ENCODE measurements at places on chromosomes 4 and X.

DNA sequence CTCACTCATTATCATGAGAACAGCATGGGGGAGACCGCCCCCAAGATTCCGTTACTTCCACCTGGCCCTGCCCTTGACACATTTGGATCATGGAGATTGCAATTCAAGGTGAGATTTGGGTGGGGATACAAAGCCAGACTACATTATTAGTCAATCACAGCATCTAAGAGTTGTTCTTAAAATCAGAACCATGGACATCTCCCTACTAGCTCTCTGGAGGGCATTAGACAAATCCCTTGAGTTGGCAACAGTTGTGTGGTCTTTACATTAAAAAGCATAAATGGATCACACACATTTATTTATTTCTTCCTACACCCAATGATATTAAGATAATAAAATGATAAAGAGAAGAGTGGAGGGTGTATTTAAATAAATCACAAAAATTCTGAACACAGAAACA lies 262.8 kb upstream of the VCX start:
- no peak for DNase-seq
- no peak overlapping the region for H3K27ac ChIP-seq
- no peaks in the 10 kb centered on the region for H3K27me3 ChIP-seq
- no peak overlapping the region for H3K4me3 ChIP-seq

DNA sequence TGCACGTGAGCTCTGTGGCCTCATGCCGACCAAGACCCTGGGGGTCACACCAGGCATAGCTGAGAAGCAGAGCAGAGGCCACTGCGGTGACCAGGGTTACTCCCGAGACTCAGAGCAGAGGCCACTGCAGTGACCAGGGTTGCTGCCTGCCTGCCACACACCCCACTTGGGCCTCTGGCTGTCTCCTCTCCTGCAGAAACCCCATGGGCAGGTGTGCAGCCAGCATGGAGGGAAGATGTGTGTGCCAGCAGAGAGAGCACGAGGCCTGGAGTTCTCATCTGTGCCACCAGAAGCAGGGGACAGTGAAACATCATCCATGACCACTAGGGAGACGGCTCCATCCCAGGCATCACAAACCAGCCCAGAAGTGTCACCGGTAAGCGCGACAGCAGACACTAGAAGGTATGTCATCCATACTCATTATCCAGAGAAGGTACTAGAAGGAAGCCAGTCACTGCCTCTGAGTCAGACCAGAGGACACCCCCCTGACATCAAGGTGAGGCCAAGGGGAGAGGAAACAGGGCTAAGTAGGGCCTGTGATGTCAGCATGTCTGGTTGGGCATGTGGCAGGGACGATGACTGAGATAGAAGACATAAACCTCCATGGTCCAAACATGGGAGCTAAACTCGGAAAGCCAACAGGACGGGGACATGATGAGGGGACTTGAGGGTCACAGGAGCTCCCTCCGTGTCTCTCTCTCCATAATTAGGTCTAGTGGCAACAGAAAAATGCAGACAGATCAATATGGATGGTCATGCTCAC lies 24.2 kb upstream of the SPON2 start:
- H3K27ac ChIP-seq: peak overlapping the region; percentile 8
- H3K4me3 ChIP-seq: no peak overlapping the region
- no peak for DNase-seq
- H3K27me3 ChIP-seq: no peaks in the 10 kb centered on the region
- peaks cover 12% of the 10 kb centered on the region for H3K4me1 ChIP-seq

- H3K4me1 ChIP-seq: no peaks in the 10 kb centered on the region
- H3K4me3 ChIP-seq: no peak overlapping the region
- no peak overlapping the region for H3K27ac ChIP-seq
- H3K27me3 ChIP-seq: no peaks in the 10 kb centered on the region
These were observed 14.3 kb downstream of the CBR4 start for GRCh38 chr4:168995537-168996295.

- H3K27ac ChIP-seq: no peak overlapping the region
- DNase-seq: no peak
- H3K4me1 ChIP-seq: peaks cover 11% of the 10 kb centered on the region
- no peak overlapping the region for H3K4me3 ChIP-seq
- H3K27me3 ChIP-seq: no peaks in the 10 kb centered on the region
These were observed 40.8 kb downstream of the CENPU start for GRCh38 chr4:184693056-184693455.

DNA sequence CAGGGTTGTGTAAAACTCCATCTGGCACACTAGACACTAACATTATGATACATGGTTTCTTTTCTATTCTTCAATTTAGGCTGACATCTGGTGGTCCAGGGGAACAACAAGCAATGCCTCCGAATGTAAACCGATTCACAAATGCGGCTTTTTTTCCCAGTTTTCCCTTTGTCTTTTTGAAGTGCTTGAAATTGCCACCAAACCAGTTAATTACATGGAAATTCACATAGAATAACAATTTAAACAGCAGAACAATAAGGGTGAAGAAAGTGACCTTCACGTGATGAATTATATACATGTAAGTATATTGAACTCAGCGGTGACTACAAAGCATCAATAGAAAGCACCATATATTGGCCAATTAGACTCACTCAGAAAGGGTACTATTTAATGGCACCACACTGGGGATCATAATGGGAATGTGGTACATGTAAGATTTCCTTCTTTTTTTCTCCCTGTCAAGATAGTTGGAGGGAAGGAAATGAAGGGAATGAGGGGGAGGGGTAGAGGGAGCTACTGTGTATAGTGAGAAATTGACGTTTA lies 103.9 kb downstream of the MMRN1 start:
- no peaks in the 10 kb centered on the region for H3K4me1 ChIP-seq
- peaks cover 30% of the 10 kb centered on the region for H3K27me3 ChIP-seq
- H3K4me3 ChIP-seq: no peak overlapping the region
- no peak overlapping the region for H3K27ac ChIP-seq

- DNase-seq: no peak
- no peaks in the 10 kb centered on the region for H3K36me3 ChIP-seq
- H3K4me3 ChIP-seq: no peak overlapping the region
- no peaks in the 10 kb centered on the region for H3K27me3 ChIP-seq
- H3K27ac ChIP-seq: no peak overlapping the region
These were observed 197.2 kb downstream of the PDGFC start for GRCh38 chr4:156774422-156774821.

All from activated CD4-positive, alpha-beta memory T cell treated with anti-CD3 and anti-CD28 coated beads for 36 hours (primary cell).